ENCODE measurements at places on chromosomes 6 and 20.

GRCh38 chr6:68211242-68211795 lies 423.8 kb upstream of the ADGRB3 start:
- DNase-seq, result no peak

- no peak for DNase-seq
These were observed 38.4 kb upstream of the SLC22A16 start for GRCh38 chr6:110514818-110515217.

- no peak for DNase-seq
These were observed 26.7 kb downstream of the GTSF1L start for GRCh38 chr20:43699941-43700565.

DNA sequence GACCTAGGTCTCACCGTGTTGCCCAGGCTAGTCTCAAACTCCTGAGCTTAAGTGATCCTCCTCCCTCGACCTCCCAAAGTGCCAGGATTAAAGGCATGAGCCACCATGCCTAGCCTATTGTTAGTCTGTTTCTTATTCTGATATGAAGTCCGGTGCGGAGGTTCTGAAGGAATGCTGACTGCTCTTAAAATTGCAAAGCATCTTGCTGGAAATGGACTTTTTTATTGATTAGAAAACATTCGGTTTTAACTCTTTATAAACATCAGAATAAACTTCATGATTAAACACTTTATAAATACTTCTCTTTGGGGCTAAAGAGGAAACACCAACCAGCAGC lies 3.2 kb downstream of the TNFAIP3 start:
- no peak for DNase-seq

DNA sequence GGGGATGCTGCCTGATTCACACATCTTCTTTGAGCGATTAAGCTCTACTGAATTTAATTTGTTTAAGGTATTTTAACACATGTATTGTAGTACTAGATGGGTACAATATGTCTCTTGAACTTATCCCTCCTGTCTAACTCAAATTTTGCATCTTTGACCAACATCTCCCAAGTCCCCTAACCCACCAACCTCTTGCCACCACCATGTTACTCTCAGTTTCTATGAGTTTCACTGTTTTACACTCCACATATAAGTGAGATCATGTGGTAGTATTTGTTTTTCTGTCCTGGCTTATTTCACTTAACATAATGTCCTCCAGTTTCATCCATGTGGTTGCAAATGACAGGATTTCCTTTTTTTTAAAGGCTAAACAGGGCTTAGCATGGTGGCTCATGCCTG lies 38.7 kb upstream of the ENPP4 start:
- DNase-seq, result no peak

DNA sequence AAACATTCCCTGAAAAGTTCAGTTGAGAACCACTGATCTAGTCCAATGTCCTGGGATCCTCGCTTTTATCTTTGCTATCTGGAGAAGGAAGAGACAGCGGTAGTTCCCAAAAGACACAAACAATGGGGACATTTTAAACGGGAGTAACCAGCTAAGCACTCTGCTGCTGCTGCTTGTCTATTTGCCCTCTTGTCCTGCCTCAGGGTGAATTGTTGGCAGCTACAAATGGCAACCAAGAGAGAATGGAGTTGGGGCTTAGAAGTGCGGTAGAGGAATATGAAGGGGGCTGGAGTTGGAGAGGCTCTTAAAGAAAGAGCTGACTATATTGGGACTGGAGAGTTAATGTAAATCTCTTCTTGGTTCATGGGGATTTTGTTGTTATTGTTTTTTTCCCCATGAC lies 6.5 kb upstream of the ZSWIM1 start:
- DNase-seq, result no peak

- DNase-seq, result no peak
These were observed 4.9 kb downstream of the SPINT4 start for GRCh38 chr20:45727044-45727443.

DNA sequence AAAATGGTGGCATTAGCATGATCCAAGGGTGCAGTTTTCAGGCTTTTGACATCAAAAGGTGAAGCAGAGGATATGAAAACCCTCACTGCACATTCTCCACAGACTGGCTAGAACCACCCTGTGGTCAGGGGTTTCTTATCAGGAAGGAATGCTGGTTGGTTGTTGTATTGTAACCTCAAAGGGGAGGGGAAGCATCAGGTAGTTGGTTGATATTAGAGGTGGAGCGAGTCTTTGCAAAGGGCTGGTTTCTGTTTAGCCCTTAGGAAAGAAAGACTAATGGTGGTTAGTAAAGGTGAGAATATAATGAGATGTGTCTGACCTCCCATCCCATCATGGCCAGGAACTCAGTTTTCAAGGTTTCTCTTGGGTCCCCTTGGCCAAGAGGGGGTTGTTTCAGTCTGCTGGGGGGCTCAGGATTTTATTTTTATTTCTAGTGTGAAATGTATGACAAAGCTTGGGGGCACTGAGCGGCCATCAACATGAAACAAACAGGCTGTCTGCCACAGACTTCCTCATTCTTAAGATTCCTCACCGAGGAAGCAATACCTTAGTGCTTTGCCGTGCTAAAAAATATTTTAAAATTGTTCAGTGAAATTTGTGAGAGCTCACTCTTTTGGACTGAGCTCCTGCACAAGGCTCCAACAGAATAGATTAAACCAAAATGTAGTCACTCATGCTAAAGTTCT lies 47.5 kb upstream of the PROKR2 start:
- no peak for DNase-seq

DNA sequence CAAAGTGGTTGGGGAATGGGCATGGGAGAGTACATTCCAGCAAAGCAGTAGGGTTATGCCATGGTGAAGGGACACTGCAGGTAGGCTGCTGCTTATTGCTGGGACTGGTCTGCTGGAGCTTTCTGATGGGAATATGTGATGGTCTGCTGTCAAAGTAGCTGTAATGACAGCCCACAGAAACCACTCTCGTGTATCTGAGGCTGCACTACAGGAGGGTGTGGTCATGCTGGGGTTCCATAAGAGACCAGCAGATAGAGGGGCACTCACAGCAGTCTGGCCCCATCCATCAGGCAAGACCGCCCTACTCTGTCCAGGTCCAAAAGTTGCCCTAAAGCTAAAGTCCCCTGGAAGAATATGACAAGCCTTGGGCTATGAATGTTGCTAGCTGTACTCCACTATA lies 739.3 kb downstream of the COL12A1 start:
- DNase-seq, result no peak

GRCh38 chr20:63091901-63092659 lies 85.3 kb upstream of the BHLHE23 start:
- DNase-seq, result no peak

DNA sequence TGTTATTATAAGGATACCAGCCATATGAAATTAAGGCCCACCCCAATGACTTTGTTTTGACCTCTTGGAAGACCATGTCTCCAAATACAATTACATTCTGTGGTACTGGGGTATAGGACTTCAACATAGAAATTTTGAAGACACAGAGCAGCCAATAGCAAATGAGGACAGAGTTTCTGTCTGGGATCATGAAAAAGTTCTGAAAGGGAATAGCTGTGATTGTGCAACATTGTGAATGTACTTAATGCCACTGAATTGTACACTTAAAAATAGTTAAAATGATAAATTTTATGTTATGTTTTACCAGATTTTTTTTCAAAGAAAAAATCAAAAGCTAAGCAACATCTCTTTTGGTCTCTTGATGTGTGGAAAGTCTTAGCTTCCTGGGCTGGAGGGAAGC lies 27.0 kb upstream of the AGPAT4 start:
- DNase-seq, result no peak

DNA sequence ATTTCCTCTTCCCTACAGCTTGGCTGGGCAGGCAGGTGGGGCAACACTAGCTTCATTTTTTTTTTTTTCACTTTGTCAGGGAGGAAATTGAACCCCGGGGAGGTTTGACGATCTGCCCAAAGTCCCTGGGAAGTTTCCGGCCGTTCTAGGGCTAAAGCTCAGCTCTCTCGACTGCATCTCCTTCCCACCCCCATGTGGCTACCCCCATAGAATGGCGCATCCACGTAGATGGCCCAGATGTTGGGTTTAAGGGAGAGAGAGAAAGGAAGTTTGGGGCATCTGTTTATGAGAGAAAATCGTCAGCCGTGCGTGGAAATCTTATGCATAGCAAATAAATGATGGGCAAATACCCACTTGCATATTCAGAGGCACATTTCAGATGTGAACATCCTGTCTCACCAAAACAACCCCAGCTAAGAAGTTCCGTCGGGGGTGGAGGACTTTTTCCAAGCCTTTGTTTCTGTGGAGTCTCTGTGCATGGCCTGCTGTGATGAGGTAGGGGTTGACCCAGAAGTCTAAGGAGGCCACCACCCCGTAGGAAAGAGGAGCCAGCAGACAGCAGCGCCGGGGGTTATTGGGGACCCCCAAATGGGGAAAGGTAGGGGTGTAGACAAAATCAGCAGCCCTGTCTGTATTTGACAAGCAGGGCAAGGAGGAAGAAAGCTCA lies 40.5 kb upstream of the ZNF831 start:
- DNase-seq, result no peak

GRCh38 chr6:3808199-3808598 lies 41.0 kb upstream of the FAM50B start:
- no peak for DNase-seq

DNA sequence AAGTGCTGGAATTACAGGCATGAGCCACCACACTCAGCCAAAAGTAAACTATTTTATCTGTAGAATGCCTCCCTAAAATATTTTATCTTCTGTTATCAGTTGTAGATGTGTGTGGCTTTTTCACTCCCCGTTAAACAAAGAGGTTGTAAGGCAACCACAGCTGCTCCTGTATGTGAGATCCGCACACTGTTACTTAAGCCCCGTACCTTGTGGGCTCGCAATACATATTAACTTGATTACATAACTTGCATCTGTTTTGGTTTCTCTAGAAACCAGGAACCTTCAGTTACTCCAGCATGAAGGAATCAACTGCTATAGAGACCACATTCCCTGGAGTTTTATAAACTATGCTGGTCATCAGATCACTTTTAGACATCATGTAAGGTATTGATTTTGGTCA lies 420.1 kb upstream of the SLC35B3 start:
- DNase-seq, result no peak

- no peak for DNase-seq
These were observed 126.8 kb downstream of the IPCEF1 start for GRCh38 chr6:154229786-154230185.

GRCh38 chr6:157541618-157542413 lies 160.8 kb downstream of the ZDHHC14 start:
- DNase-seq, result no peak

- no peak for DNase-seq
These were observed 31.5 kb downstream of the TRAF3IP2 start for GRCh38 chr6:111573892-111574797.

DNA sequence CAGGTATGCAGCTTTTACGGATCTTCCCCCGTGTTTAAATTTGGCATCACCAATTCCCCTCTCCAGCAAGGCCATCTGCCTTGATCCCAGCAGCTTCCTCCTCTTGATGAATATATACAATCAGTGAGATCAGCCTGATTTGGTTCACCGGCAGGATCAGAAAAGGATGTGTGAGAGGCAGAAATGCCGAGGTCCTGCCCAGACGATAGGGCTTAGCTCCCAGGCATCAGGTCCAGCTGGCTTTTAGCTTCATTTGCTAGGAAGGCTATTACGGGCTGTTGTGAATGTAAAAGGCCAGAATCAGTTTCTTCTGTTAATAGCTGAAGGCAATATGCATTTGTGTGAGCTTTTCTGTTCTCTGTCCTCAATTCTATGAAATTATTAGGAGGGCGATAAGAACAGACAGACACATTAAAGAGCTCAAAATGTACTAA lies 372.8 kb downstream of the BTBD9 start:
- no peak for DNase-seq

DNA sequence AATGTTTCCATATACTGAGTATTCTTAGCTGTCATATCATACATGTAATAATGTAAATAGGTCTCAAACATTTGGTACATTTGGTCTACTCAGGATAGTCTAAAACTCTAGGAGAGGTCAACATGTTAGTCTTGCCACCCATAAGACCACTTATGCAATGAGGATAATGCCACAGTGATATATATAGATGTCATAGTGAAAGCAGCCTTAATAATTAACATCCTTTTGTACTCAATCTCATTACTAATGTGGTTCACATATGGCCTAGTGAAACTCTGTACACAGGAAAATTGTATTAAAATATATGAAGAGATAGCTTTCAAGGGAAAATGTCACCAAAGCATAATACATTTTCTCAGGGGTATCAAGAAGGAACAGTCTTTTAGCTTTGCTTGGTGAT lies 577.9 kb downstream of the TFAP2B start:
- no peak for DNase-seq

GRCh38 chr6:140490081-140490480 lies 1115.6 kb upstream of the CITED2 start:
- no peak for DNase-seq

GRCh38 chr6:169623343-169623742 lies 78.5 kb downstream of the WDR27 start:
- no peak for DNase-seq

GRCh38 chr6:107917451-107918375 lies 40.3 kb downstream of the SEC63 start:
- DNase-seq, result no peak

DNA sequence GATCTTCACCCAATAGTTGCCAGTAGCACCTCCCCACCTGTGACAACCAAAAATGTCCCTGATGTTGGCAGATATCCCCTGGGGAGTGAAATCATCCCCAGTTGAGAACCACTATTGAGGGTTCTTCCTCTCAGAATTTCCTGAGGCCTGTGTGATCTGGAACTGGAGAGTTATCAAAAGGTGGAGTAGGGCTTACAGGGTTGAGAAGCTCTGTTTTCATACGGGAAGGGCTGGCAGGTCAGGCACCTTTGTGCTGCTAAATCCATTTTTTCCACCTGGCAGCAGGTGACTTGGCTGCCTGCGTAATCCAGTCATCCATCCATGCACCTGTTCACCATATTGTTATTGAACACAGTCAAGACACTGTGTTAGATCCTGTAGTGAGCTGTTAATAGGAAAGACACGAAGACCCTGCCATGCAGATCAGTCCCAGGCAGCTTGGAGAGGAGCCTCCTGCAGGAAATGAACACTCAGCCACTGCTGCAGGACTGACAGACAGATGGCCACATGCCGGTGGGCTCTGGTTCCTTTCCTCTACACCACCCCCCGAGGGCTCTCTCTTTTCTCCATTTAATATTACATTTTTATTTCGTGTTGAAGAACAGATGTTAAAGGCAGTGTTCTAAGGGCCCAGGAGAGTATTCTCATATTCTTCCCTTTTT lies 5.4 kb downstream of the DUSP22 start:
- no peak for DNase-seq

DNA sequence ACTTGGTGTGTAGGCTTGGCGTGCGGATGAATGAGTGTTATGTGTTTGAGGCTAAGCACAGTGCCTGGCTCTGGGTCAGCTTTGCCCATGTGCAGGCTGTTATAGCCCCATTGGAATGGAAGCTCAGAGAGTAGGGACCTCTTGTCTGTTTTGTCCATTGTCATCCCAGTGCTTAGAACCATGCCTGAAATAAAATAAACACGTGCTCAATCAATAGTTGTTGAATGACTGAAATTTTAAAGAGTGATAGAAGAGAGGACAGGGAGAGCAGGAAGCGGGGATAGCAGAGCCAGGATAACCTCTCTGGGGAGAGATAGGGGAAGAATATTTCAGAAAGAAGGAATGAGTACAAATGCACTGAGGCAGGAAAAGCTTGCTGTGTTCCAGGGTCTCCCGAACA lies 263.9 kb downstream of the HIVEP2 start:
- DNase-seq, result no peak

Measured in neuronal stem cell (in vitro differentiated cells).